ENCODE measurements at places on chromosomes 12 and 14. TPM values are rescaled to one million over a fixed set of nuclear protein-coding genes. Genes with fewer than 3 reads are reported as not detected.
A peak's percentile ranks its signal among the peaks of the same experiment; 100 is the strongest.

The IL23A gene
- 3.5 TPM for total RNA-seq

DNA sequence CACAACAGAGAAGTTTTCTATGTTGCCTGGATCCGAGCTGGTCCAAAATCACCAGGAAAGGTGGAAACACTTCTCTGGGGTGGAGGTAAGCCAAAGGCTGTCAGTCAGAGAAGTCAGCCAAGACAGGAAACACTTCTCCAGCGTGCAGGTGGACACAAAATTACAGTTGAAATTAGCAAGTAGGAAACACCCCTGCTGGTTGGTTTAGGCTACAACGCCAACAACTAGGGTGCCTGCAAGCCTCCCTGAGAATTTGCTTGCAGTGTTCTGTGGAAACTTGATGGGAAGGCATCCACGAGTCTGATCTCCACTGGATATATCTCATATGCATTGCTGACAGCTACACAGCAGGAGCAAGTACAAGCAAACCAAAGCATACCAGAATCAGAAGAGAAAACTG lies 600.5 kb downstream of the RERGL start:
- no peak for DNase-seq

DNA sequence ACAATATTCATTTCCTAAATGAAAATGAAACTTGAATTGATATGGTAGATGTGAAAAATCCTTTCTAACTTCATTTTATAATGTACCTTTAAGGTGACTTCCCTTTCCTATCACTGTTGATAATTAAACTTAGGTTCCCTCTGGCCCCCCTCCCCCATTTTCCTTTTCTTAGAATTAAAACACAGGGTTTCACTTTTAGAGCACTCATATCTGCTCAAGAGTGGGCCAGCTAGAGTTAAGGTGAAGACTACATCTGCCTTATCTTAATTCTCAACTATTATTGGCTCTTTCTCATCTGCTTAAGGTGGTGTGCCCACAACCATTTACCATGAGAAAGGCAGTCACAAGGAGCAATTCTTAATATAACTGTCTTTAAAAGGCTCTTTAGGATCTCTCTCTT lies 49.7 kb downstream of the LIN52 start:
- DNase-seq, result no peak

- DNase-seq, result no peak
Measured at GRCh38 chr12:104226672-104227071, 11.1 kb downstream of the TXNRD1 start.

GRCh38 chr14:72519543-72519942 lies 374.4 kb downstream of the DPF3 start:
- DNase-seq, result peak; percentile 40
